ENCODE measurements at places on chromosomes 3 and 15.
A peak's percentile ranks its signal among the peaks of the same experiment; 100 is the strongest.

DNA sequence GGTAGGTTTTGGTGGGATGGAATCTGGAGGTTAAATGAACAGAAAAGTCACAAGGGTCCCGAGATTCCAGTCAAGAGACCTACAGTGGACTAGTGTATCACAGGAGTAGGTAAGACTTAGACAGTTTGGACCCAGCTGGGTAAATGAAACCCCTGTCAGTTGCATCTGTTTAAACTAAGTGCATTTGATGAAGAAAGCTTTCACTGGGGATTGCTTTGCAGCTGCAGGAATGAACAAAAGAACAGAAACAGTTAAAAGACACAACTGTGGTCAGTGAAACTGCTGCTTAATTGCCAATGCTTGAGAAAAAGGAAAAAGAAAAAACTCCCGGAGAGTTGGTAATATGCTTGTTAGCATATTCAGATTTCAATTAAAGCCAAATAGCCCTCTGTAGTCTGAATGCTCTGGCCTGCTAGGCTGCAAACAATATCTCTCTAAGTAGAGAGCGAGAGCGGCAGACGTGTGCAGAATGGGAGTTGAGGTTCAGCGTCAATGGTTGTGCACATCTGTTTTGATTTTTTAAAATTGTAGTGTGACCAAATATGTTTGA, 37.1 kb downstream of the OXNAD1 start:
- no peak for DNase-seq

DNA sequence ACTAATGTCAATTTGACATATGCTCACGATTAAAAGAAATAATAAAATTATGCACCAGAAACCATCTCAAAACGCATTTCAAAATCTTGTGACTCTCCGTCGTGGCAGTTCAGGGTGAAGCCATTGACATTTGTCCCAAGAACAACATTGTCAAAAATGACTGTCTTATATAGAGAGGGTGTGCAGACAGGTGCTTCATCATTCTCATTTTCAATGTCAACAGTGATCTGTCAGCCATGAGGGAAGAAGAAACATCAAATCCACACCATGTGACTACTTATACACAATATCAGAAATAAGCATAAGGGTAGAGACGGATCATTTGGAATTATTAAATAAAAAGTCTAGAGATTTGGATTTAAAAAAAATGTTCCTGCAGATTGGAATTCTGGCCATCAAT, 65.1 kb upstream of the C3orf49 start:
- no peak for DNase-seq

DNA sequence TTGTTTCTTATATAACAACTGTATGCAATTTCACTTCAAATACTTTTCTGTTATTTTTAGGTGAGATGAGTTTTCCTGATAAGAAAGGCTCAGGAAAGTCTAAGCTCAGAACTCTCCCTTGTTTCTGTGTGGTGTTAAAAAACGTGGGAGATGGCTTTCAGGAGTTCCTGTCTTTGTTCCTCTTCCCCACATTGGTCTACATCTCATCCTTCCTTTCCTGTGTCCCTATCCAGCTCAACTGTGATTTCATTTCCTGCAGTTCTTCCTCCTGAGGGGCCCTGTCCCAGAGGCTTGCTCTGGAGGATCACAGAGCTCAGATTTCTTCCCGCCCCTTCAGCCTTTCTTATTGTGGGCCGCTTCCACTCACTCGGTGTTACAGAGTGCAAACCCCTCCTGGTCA, 11.2 kb downstream of the SEC13 start:
- DNase-seq, result no peak

DNA sequence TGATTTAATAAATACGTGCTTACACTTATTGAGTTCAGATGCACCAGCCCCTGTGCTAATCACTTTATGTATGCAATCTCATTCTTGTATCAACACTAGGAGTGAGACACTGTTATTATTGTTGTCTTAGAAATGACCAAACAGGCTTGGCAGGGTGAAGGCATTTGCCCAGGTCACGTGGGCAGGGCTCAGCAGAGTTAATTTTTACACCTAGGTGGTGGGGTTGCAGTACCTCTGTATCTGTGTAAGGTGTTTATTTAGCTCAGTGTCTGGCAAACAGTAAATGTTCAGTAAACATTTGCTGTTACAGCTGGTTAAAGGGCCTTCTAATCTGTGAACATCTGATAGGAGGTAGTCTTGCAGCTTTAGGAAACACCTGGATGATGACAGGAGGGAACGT, 200.0 kb downstream of the CACNA2D3 start:
- no peak for DNase-seq

DNA sequence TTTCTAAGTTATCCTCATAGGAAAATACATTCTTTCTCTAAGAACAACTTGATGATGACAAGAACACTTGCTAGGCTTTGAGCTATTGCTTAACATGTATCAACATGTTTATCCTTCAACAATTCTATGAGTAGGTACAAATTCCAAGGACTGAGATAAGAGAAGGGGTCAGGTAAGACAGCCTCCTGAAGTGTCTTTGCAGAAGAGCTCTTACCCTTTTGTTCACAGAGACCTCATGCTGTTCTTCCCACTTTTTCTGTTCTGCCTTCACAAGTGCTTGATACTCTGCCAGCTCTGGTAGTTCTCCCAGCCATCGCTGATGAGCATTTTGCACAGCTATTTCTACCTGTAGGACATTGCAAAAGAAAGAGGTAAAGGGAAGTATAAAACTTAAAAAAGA, 50.9 kb downstream of the CEP152 start:
- DNase-seq, result no peak

DNA sequence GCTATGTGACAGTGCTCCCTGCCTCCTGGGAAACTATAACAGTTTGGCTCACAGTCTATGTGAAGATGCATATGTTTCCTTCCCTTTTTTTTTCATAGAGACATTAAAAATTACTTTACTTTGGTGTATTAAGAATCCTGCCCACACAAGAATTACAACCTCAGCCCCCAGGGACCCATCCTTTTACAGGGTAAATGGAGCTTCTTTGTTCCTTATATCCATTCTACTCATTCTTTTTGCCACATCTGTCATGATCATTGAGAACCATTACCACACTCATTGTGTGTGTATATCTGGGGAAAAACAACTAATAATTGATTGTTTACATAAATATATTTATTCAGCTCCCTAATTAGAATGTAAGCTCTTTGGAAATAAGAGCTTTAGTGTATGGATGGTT, 157.4 kb downstream of the SSR3 start:
- no peak for DNase-seq

DNA sequence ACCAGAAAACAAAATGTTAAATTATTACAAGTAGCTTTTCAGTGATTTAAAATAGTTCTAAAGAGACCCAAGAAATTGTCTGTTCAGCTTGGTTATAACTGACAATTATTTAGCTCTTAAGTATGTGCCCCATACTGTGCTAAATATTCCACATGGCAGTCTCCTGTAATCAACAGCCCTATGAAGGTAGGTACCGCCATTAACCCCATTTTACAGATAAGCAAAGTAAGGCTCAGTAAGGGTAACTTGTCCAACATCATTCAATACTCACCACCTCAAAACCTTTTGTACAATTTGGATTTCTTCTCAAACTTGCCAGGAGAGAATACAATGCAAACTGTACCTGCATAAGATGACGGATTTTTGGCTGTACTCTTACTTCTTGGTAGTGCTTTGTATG, 33.9 kb downstream of the ADPGK start:
- no peak for DNase-seq

DNA sequence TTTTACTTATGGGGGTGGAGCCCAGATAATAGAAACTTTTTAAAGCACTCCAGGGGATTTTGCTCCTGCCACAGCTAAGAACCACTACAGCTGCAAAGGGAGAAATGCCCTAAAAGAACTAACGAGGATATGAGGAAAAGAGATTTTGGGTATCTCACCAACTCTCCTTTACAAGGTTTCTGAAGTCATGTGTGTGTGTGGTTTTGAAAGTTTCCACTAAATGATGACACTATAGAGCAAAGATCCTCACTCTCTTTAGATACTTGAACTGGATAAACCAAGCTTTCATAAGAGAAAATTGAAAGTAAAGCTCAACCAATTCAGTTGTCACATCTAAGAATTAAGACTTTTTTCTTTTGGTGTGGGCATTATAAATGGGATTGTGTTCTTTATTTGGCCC, 455.3 kb upstream of the ALCAM start:
- DNase-seq, result no peak

- DNase-seq, result no peak
These were observed 41.1 kb downstream of the TSC22D2 start for GRCh38 chr3:150449169-150449721.

DNA sequence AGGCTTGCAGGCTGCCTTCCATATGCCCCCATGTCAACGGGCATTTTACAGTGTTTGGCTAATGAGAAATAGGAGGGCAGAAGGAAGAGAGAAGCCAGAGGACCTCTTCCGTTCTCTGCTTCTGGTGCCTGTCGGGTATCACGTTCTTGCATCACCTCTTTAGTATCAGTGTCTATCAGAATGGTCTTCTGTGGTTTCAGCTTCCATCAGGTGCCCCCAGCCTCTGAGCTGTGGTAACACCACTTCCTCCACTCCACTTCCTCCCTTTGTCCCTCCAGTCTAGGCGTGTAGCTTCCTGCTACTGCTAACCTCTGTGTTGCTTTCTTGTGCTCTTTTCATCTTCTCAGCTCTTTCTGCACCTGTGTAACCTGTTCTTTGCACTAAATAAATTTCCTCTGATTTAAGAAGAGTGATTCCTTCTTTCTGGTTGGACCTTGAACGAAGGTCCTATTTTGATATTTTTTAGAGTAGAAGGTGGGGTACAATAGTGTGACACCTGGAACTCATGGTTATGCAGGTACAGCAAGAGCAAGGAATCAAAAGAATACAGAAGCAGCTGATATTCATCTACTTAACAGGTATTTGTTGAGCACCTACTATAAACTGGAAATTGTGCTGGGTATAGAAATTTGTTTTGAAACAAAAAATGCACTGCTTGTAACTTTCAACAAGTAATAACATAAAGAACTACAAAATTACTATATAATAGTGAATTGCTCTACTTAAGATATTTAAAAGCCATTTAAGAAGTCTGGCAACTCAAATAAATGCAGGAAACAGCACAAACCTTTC, 27.4 kb upstream of the FOXB1 start:
- DNase-seq, result no peak

DNA sequence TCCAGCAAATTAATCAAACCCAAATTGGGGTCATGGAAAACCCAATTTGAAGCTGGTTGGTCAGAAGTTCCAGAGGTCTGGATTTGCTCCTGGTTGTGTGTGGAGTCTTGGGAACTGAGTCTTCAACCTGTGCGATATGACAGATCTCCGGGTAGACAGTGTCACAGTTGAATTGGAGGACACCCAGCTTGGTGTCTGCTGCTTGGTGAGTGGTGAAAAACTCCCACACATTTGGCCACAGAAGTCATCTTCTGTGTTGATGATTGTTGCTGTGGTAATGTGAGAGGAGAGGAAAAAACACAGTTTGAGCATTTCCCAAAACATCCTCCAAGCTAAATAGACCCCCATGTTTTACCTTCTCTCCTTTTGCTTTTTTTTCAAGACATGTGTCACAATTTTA, 218.1 kb downstream of the TP63 start:
- DNase-seq, result no peak

DNA sequence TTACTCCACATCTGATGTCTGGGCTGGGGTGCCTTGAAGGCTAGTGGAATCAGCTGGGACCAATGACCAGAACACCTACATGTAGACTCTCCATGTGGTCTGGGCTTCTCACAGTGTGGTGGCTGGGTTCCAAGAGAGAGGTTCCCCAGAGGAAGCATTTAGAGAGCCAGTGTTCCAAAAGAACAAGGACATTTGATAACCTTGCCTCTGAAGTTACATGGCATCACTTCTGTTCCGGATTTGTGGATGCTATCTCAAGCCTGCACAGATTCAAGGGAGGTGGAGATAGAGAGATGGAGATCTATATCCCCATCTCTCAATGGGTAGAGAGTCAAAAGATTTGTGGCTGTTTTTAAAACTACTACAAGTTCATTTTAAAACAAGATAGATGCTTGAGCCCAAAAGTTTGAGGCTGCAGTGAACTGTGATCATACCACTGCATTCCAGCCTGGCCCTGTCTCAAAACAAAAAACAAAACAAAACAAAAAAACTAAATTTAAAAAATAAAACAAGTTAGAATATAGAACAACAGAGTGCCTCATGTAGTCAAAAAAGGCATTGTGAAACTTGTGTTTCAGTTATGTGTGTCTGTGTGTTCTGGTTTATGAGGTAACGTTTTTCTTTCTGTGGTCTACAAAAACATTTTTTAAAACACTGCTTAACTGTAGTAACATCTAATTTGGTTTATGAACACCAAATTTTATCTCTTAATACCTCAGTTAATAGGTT, 44.8 kb downstream of the PDE8A start:
- DNase-seq, result no peak

- DNase-seq, result no peak
These were observed 27.1 kb downstream of the HDAC11 start for GRCh38 chr3:13507247-13507569.

DNA sequence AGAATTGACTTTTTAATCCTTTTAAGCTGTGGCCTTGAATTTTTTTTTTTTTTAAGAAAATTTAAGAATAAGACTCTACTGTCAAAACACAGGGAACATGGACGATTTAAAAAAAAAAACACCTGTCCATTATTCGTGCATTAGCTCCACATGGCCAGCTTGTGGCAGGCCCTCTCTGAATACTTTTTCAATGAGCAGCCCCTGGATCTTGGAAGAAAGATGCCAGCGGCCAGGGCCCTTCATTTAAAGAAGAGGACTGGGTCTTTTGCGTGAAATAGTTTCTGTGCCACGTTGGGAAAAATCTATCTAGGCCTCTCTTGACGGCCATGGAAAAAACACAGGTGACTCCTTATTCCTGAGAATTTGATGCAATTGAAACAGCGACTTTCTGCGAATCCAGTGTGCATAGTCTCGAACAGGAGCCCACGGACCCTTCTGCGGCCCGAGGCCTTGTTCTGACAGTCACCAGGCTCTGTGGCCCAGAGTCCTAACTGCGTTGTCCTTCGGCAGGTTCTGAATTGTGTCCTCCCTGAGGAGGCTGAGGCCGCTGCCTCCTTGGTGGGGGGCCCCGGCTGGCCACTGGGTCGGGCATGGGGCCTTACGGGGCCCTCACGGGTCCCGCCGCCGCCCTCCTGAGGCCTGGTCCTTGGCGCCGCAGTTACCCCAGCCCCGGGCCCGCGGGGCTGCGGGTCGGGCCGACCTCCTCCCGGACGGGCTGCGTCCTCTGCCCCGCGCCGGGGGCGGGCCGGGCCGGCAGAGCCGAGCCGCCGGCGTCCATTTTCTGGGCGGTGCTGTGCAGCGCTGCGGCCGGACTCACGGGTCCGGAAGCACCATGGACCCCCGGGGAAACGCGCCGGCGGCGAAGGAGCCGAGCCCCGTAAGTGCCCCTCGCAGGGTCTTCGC, 33.5 kb downstream of the ZBTB38 start:
- DNase-seq, result peak; percentile 62
